ENCODE measurements at places on chromosomes 1 and 21. TPM values are rescaled to one million over a fixed set of nuclear protein-coding genes. Genes with fewer than 3 reads are reported as not detected.

DNA sequence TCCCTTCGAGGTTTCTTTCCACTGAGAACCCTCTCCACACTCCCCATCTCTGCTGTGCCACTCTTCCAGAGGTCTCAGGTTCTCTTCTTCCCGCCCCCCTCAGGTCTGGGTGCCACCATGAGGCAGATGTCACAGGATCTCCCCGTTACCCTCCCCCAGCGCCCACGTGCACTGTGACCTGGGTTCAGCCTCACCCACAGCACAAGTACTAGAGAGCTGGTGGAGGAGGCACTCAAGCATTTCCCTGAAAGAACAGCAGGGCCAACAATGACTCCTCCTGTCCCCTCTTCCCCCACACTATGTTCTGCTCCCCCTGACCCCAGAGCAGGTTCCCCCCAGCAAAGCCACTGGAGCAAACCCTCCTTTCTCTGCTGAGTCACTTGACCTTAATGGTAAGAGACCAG lies 14.3 kb downstream of the PLEKHA6 start:
- no peaks in the 10 kb centered on the region for H3K4me1 ChIP-seq
- H3K27me3 ChIP-seq: no peaks in the 10 kb centered on the region
- no peaks in the 10 kb centered on the region for H3K36me3 ChIP-seq
- DNase-seq: no peak

The ZNF593OS gene
- not detected for total RNA-seq

GRCh38 chr21:42401820-42402251 lies 1.9 kb upstream of the UBASH3A start:
- peaks cover 25% of the 10 kb centered on the region for H3K4me1 ChIP-seq
- H3K4me3 ChIP-seq: no peak overlapping the region
- peaks cover under 1% of the 10 kb centered on the region for H3K36me3 ChIP-seq
- no peak for DNase-seq

The ZRANB2 gene
- 121 TPM for total RNA-seq

- H3K36me3 ChIP-seq: no peaks in the 10 kb centered on the region
- DNase-seq: no peak
- H3K4me3 ChIP-seq: no peak overlapping the region
- H3K4me1 ChIP-seq: no peaks in the 10 kb centered on the region
- no peaks in the 10 kb centered on the region for H3K27me3 ChIP-seq
- no peak overlapping the region for H3K27ac ChIP-seq
These were observed 61.0 kb downstream of the ATP5PO start for GRCh38 chr21:33854604-33855003.

The TMEM269 gene
- 0.13 TPM for total RNA-seq

The C1orf226 gene
- not detected for total RNA-seq

The KIRREL1 gene
- not detected for total RNA-seq

- no peaks in the 10 kb centered on the region for H3K27me3 ChIP-seq
- H3K27ac ChIP-seq: no peak within 1 kb of the TSS
- H3K36me3 ChIP-seq: no peaks in the 10 kb centered on the region
- H3K4me3 ChIP-seq: no peak within 1 kb of the TSS
These were observed at the start of gene CASZ1 for GRCh38 chr1:10796029-10796944. CASZ1 (minus strand) TSS chr1:10796646; CDS start chr1:10693889, 102,757 bp downstream.

DNA sequence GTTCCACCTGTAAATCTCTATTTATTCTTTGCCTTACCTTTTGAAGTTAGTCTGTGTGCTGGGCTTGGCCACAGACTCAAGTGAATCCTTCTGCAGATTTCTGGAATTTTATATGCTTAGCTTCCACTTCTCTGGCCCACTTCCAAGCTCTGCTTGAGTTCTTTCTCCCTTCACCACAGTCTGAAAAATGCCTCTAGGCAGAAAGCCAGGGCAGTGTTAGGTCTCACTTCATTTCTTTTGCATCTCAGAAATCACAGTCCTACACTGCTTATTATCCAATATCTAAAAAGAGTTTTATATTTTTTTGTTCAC lies 48.9 kb downstream of the INKA2 start:
- H3K27ac ChIP-seq: peak overlapping the region; percentile 35
- peaks cover 8% of the 10 kb centered on the region for H3K4me1 ChIP-seq
- no peaks in the 10 kb centered on the region for H3K36me3 ChIP-seq
- DNase-seq: no peak

DNA sequence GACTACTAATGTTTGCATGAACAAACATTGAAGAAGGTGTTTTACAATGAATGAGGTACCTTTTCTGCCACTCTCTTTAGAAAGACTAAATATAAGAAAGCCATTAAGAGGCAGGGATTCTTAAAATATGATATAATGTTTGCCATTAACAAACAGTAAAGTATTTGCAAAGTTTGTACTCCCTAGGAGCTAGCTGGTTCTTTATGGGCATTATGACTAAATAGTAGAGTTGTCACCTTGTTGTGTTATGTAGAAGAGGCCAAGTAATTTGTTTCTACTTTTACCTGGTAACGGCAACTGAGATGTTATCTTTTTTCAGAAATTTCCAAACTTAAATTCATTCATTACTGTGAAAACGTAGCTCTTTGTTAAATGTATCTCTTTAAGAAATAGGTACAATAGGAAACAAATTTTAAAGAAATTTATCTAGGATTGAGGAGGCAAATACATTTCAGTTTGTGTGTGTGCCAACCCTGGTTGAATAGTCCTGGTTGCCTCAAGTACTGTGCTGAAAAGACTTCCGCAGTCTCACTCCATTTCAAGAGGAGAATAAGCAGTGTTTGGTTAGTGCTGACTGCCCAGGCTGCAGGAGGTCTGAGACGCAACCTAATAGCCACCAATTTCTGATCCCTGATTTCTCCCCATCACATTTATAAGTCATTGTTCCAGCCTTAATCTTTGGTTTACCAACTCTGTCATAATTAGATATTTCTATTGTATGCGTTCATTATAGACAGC lies 52.1 kb downstream of the WDR3 start:
- no peak for DNase-seq
- no peaks in the 10 kb centered on the region for H3K4me1 ChIP-seq
- no peak overlapping the region for H3K27ac ChIP-seq
- H3K4me3 ChIP-seq: no peak overlapping the region

DNA sequence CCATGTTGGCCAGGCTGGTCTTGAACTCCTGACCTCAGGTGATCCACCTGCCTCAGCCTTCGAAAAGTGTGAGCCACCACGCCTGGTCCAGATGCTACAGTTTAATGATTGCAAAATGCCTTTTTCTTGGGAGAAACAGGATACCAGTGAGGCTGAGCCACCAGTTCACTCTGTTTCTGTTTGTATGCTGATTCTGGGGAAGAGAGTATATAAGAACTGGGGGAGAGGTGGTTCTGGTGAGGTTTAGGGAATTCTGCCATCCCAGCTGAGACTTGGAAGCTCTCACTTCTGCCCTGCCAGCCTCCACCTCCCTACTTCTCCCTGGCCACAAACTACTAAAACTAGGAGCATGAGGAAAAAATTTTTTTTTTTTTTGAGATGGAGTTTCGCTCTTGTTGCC lies 8.1 kb upstream of the PMF1 start:
- no peak overlapping the region for H3K4me3 ChIP-seq
- H3K27ac ChIP-seq: no peak overlapping the region
- H3K36me3 ChIP-seq: no peaks in the 10 kb centered on the region
- H3K4me1 ChIP-seq: no peaks in the 10 kb centered on the region
- no peaks in the 10 kb centered on the region for H3K27me3 ChIP-seq

The MMP23B gene
- 4.2 TPM for total RNA-seq

The C1orf94 gene
- total RNA-seq: not detected

The C1orf115 gene
- total RNA-seq: 1.3 TPM

DNA sequence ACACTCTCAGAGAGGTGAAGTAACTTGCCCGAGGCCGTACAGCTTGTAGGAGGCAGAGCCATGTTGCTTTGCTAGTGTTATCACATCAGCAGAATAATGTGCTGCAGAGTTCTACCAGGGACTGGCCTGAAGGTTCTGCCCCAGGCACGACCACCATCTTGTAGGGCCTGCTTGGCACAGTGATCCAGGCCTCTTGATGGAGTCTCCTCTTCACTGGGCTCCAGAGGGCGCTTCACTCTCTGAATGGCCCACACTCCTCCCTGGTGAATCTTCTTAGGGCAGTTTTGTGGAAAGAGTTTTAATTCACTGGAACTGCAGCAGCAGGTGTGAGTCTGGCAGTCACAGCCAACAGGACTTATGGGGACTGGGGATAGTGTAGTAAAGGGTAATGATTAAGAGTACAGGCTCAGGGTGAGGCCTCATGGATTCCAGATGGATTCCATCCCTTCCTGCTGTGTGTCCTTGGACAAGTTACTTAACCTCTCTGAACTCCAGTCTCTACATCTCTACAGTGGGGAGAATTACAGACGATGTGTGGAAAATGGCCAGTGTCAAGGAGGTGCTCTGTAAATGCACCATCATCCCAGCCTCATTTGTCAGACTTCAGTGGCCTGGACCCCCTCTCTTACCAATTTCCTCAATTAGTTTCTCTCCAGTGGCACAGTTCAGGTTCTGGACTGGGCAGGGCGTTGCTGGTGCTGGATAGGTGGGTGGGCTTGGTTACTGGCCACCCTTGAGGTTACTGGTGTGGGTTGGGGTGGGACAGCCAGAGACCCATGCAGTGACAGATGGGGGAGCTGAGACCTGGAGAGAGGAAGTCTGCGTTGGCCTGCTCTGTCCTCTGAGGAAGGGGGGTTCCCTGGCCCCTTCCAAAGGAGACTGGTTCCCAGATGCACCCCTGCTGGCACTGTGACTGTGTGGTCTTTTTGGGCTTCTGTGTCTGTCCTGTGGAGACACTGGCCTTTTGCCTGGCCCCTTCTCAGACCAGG lies 45.9 kb upstream of the CSF3R start:
- no peaks in the 10 kb centered on the region for H3K36me3 ChIP-seq
- DNase-seq: no peak
- no peak overlapping the region for H3K27ac ChIP-seq
- H3K27me3 ChIP-seq: no peaks in the 10 kb centered on the region
- H3K4me3 ChIP-seq: no peak overlapping the region

- no peaks in the 10 kb centered on the region for H3K27me3 ChIP-seq
- H3K4me3 ChIP-seq: no peak overlapping the region
- H3K27ac ChIP-seq: no peak overlapping the region
These were observed 118.3 kb downstream of the DHRS3 start for GRCh38 chr1:12499539-12500240.

Data from naive thymus-derived CD4-positive, alpha-beta T cell (primary cell).